ENCODE measurements at places on chromosomes 7 and 10.

GRCh38 chr7:114026486-114027089 lies 107.8 kb upstream of the PPP1R3A start:
- ATAC-seq, result no peak

DNA sequence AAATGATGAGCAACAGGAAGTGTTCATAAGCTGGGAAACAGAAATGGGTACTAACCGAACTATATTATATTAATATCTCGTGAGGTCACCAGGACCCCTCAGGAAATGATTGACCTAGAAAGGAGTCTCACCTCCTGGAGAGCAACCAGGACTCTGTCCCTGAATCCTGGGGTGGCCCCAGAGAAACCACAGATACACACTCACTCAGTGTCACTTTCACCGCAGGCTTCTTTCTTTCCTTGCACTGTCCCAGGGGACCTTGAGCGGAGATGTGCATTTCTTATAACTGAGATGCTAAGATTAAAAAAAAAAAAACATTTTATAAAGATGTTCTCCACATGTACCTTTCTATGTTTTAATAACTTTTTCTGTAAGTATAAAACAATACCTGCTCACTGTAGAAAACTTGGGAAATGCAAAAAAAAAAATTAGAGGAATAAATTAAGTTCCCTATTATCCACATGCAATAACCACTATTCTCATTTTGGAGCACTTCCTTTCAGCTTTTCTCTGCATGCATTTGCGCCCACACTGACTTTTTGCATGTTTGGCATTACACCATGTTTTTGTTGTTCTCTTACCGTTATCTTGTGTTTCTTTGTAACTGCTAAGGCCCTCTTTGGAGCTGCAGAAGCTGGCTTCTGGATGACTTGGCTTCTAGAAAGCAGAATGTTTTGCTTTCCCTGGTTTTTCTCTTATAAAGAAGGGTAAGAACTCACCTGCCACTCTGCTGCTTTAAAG lies 15.0 kb downstream of the NOD1 start:
- ATAC-seq, result peak; percentile 62

DNA sequence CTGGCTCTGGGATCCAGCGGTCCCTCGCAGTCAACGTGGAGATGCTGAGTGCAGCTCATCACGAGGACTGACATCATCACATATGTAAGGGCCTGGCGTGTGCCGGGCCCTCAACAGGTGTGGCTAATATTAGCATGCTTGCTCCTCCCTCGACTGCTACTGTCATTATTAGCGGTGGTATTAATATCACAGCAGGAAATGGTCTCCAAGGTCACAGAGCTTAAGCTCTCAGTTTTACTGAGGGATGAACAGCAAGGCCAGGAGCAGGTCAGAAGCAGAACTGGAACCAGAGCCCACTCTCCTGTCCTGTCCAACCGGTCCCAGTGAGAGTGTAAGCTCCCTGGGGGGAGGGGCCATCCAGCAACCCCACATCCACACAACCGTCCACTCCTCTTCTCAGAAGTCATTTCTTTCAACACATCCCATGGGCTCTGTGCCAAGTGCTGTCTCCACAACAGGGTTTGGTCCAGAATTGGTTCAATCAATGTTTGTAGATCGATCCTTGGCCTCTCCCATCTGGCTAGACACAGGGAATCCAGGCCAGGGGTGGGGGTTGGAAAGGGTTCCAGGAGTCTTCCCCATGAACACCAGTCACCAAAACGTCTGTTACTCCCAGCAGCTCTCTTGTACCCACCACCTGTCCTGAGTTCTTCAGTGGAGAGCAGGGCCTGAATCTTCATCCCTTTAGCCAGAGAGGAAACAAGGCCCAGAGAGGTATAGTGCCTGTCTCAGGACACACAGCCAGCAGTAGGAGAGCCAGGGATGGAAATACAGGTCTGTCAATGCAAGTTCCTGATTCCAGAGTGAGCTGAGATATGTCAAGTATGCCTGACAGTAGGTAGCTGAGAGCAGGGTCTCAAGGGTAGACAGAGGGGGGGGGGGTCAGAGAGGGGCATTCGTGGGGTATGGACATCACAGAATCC lies 45.3 kb upstream of the ZMIZ1 start:
- ATAC-seq, result peak; percentile 39

- no peak for ATAC-seq
Measured at GRCh38 chr10:4359003-4359402, 467.0 kb upstream of the AKR1E2 start.
